ENCODE measurements at places on chromosomes 1 and 21.

DNA sequence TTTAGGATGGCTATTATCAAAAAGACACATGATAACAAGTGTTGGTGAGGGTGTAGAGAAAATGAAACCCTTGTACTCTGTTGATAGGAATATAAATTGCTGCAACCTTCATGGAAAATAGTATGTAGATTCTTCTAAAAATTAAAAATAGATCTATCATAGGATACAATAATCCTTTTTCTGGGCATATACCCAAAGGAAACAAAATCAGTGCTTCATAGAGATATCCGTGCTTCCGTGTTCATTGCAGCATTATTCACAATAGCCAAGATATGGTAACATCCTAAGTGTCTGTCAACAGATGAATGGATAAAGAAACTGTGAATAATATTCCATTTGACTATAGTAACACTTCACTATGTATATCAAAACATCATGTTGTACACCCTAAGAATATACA lies 106.7 kb downstream of the MIS18A start:
- DNase-seq = no peak

DNA sequence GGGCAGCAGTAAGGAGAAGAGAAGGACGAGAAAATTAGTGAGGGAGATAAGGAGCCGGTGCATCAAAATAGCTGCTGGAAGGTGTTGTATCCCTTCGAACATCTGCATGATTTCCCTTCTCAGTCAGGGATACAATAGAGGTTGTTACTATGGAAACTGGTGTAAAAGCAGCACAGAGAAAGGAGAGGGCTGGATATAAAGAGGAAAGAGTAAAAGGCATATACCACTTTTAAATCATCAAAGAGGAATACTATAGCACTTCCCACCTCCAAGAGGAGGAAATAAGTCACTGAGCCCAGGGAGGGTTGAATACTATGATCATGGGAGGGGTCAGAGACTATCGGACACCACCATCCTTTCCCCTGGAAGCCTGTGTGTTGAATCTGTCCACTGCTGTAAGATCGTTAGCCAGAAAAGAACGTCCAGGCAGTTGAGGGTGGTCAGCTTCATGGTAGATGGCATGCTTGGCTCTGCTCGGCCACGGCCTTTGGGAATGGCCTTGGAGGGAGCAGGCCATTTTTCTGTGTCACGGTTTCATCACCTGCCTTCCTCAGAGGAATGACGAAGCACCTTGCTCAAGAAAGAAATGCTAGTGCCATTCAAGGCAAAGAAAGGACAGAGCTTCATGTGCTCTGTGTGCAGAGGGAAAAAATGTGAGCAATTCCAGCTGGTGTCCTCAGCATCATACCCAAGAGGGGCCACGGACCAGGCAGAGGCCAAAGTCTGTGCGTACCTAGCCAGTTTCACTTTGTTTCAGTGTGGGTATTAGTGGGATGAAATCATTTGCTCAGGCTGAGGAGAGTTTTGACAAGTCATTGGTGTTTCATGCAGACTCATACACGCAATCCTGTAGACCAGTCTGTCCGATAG lies 64.2 kb downstream of the IRF2BP2 start:
- DNase-seq = no peak

GRCh38 chr21:29218749-29219148 lies 80.0 kb upstream of the BACH1 start:
- DNase-seq = no peak

DNA sequence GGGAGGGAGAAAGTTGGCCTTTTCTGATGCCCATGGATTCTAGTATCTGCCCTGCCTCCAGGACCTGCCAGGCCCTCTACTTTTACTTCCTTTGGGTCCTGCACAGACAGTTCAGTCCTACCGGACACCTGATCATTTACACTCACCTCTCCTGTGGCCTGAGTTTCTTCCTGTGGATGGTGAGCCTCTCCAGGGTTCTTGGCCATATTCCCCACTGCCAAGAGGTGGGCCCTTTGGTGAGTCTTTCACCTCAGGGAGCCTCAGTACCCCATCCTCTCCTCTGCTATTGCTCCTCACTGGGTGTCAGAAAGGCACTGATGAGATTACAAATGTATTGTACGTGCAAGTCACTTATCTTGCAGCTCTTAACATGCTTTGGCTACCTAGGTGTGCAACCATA lies 81.4 kb upstream of the ETV3 start:
- DNase-seq = no peak

DNA sequence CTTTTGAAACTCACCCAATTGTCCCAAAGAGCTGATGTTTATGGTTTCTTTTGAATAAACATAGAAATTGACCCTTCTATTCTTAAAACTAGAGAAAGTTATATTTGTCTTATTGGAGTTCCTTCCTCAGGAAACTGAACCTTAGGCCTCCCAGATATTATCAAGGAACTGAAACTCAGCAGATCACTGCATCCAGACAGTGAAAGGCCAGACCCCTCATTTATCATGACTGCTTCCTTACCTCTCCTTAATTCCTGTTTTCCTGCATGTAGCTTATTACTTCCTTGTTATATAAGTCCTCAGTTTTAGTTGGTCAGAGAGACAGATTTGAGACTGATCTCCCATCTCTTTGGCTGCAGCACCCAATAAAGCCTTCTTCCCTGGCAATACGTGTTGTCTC lies 27.5 kb downstream of the SLC22A15 start:
- no peak for DNase-seq

GRCh38 chr1:52195161-52195560 lies 53.3 kb downstream of the ZFYVE9 start:
- DNase-seq = peak; percentile 29

DNA sequence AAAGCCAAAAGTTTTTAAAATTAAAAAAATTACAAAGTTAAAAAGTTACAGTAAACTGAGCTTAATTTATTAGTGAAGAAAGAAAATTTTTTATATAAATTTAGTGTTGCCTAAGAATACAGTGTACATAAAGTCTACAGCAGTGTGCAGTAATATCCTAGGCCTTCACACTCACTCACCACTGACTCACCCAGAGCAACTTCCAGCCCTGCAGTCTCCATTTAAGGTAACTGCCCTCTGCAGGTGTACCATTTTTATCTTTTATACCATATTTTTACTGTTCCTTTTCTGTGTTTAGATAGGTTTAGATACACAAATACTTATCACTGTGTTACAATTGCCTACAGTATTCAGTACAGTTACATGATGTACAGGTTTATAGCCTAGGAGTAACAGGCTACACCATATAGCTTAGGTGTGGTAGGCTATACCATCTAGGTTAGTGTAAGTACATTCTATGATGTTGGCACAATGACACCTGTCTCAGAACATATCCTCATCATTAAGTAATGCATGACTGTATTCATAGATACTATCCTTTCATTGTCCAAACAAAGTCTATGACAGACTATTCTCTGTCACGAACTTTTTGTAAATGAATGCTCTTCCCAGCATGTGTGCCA lies 78.6 kb upstream of the PBX1 start:
- no peak for DNase-seq

- DNase-seq = peak; percentile 74
These were observed 36.9 kb upstream of the C1orf105 start for GRCh38 chr1:172383536-172383935.

GRCh38 chr1:98323388-98323787 lies 338.1 kb upstream of the SNX7 start:
- DNase-seq = peak; percentile 74

DNA sequence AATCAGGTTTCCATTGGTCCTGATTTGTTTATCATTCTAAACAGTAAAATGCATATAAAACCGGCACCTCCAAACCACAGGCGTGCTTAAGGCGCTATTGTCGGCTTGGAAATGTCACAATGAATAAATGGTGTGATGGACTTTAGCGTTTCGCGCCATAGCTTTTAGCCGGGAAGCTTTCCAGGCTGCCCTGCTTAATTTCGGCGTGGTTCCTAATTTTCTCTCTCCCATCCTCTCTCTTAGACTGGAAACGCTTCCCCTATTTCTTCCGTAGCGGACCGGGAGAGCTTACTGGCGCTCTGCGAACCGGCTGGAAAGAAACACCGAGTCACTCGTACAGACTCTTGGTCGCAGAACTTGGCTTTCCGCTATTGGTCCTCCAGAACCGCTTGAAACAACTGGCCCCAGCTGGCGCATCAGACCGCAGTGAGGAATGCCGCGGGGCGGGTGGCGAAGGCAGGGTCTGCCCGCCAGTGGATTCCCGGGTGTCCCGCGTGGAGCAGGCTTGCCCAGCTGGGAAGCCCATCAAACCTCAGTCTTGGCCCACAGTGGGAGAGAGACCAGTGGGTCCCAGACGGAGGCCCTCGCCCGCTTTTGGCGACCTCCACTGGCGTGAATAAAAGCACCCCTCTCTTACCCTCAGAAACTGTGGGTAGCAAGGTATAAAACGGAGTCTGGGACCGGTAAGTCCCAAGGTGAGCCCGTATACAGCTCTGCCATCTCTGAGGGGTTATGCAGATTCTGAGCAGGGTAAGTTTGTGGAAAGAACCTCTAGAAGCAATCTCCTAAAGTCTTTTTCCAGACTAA lies 4.0 kb upstream of the LHX8 start:
- no peak for DNase-seq

- peak; percentile 57 for DNase-seq
These were observed 1.3 kb downstream of the AHDC1 start for GRCh38 chr1:27602462-27603308.

GRCh38 chr1:46429436-46429835 lies 35.3 kb downstream of the FAAH start:
- DNase-seq = no peak

DNA sequence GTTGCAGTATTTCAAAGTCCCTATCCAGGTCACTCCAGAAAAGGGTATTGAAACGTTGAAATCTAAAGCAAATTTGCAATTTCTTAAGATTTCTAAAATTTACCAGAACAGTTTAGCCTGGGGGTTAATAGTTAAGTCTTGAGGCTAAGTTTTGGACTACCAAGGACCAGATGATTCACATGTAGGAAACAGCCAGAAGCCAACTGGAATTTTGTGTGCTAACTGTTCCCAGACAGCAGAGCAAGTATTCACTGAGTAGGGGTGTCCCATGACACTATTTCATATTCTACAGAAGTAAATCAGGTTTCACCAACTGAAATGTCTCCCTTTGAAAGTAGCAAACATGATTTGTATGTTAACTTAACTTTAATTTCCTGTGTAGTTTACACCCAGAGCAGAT lies 11.5 kb upstream of the C1orf105 start:
- DNase-seq = peak; percentile 41

DNA sequence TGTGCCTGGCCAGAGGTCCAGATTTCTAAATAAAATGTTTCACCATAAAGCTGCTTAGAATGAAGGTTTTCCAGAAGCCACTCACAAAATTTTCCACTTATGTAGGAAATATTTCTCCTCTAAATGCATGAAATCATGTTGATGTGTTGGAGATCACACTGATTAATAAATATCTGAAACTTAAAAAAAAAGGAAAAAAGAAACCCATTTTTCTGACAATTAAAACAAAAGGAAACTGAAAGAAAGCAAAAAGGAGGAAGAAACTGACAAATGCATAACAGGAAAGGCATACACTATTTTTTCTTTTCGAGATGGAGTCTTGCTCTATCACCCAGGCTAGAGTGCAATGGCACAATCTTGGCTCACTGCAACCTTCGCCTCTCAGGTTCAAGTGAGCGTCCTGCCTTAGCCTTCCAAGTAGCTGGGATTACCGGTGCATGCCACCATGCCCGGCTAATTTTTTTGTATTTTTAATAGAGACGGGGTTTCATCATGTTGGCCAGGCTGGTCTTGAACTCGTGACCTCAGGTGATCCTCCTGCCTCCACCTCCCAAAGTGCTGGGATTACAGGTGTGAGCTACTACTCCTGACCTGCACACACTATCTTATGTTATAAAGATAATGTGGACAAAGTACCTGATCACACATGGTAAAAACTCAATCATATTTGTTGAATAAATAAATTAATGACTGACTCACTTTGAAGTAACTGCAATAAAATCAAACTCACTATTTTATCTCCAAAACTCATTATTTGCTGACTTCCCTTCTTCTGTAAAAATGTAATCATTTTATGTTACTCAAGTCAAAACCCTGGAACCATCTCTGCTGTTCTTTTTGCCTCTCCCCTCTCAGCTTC lies 149.8 kb upstream of the NR5A2 start:
- no peak for DNase-seq

- DNase-seq = peak; percentile 48
These were observed 3.7 kb downstream of the MCL1 start for GRCh38 chr1:150575518-150576366.

- no peak for DNase-seq
These were observed 4.3 kb upstream of the HEYL start for GRCh38 chr1:39643705-39644104.

DNA sequence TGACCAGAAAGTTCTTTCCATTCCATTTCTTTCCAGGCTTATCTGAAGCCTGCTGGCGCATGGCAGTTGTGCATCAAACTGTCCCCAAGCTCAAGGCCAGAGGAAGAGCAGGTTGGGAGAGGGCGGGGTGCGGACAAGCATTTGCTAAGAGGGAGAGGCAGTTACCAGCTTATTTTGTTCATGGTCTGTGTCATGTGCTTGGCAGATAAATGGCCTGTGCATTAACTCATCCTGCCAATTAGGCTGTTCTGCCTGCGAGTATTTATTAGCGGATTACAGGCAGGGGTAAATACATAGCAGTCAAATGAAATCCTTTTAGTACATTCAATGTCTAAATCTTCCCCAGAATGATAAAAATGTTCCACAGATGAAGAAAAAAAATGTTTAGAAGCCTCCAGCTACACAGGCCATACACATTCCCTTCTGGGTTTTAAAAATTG lies 48.9 kb upstream of the B3GALNT2 start:
- DNase-seq = peak; percentile 60

- no peak for DNase-seq
These were observed 4.8 kb downstream of the MYBPH start for GRCh38 chr1:203170625-203171330.

- DNase-seq = no peak
These were observed 145.2 kb downstream of the ADSS2 start for GRCh38 chr1:244306544-244306943.

GRCh38 chr1:246513041-246513440 lies 6.0 kb upstream of the SMYD3 start:
- DNase-seq = no peak

GRCh38 chr1:246142320-246142893 lies 364.7 kb downstream of the SMYD3 start:
- peak; percentile 89 for DNase-seq

DNA sequence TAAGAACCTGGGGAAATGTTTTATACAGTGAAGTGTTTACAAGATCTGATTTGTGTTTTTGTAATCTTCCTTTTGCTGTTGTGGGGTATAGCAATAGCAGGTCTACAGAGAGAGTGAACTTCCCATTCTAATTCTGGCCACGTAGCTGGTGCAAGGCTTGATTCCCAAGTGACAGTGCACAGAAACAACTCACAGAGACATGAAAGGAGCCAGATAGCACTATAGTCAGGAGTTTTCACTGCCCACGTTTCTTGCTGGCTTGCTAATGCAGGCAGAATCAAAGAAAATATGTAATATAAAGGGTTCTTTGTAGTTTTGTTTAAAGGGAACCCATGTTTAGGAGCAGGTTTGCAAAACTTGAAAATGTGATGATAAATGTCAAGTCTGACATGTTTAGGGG lies 170.9 kb upstream of the IVNS1ABP start:
- no peak for DNase-seq

GRCh38 chr1:27047914-27048313 lies 35.3 kb upstream of the TENT5B start:
- DNase-seq = no peak

- no peak for DNase-seq
These were observed at the start of gene ACTRT2 for GRCh38 chr1:3021233-3021671. Gene ACTRT2 (plus strand): TSS chr1:3021467. CDS start chr1:3021687, 220 bp downstream.
